ENCODE measurements at places on chromosomes 1 and 21.

DNA sequence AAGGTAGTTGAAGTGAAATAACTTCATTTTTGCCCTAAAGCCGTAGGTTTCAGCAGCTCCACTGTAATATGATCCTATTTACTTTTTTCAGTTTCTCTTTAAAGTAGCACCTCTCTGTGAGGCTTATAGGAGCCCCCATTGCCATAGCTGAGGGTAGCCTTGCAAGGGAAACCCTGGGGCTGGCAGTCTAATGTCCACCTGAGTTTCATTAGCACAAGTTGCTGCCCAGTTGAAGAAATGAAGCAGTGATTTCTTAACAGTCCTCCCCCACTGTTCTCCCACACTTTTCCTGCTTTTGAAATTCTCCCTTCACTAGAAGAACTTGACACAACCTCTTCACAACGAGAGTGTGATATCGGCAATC lies 1.5 kb downstream of the HMCN1 start:
- no peak for DNase-seq

- no peak for DNase-seq
Observed at GRCh38 chr1:104291156-104291555, 541.5 kb downstream of the AMY1C start.

- DNase-seq, result peak; percentile 31
Observed at GRCh38 chr21:31801551-31802219, 69.8 kb upstream of the SCAF4 start.

- DNase-seq, result no peak
Observed at GRCh38 chr1:56808410-56808809, 10.8 kb downstream of the FYB2 start.

- DNase-seq, result no peak
Observed at GRCh38 chr1:44718091-44718490, 12.9 kb downstream of the RNU5D-1 start.

DNA sequence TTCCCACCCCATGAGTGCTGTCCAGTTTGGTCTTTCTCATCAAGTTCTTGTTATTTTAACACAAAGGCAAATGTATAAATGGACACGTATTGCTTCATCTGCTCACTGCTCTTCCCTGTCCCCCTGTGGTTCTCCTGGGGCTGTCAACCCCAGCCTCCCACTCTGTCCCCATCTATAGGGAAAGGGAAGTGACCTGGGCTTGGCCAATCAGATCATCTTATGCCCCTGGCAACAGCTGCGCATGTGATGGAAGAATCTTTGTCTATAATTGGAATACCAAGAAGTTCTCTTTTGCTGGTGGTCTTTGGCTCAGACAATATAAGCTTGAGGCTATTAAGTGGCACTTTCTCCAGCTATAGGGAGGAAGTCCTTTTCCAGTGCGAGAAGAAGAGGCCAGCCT lies 4.7 kb upstream of the CCSAP start:
- DNase-seq, result no peak

- no peak for DNase-seq
Observed at GRCh38 chr1:217344712-217345111, 286.2 kb downstream of the GPATCH2 start.

DNA sequence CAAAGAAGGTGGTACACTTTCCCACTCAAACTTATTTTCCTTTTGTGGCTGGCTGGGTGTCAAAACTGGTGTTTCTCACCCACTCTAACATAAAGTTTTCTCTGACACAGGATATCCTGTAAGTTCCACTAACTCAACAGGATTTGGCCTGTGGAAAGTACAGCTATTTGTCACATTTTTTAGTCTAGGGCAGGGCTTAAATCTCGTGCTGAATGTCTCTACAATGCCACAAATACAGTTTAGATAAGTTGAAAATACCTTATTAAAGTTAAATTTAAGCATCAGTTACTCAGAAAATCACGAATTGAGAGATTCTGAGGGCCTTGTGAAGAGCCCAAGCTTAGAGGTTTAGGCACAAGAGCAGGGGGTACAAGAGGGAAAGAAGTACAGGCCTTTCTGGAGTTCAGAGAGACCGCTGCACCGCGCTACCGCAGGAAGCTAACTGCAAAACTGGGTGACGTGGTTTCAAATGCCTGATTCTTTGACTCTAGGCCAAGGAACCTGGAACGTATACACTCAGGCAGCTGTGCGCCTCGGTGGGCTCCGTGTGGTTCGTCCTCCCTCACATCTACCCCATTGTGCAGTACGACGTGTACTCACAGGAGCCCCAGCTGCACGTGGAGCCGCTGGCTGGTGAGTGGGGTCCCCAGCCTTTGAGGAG lies 23.4 kb upstream of the PWP2 start:
- no peak for DNase-seq

DNA sequence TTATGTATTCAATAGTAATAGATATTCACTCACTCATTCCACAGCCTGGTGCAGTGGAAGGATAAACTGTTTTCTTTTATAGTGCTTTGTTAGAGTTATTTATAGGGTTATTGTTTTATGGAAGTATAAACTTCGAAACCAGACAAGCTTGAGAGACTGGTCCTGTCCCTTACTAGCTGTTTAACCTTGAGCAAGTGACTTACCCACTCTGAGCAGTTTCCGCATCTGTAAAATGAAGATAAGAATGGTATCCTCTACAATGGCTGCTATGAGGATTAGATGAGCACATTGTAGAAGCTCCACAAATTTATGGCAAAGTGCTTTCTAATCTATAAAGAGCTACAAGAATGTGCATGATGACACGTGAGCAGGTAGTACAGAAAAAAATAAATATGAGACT lies 30.8 kb upstream of the EPS15 start:
- no peak for DNase-seq

DNA sequence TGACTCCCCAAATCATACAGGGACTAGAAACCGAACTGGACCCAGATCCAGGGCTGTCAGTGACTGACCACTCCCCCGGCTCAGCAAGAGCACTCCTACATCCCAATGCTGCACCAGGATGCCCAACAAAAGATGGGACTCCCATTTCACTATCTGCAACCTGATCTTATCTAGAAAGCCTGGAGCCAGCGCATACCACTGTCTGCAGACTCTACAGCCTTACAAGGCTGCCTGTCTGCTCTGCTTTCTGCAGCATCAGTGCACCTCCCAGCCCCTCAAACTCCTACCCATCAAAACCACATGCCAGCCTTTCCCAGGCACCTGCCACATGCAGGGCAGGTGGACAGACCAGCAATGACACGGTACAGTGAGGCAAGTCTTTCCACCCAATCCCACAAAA lies 52.2 kb downstream of the SSBP3 start:
- no peak for DNase-seq
